ENCODE measurements at places on chromosomes 2 and 18.

DNA sequence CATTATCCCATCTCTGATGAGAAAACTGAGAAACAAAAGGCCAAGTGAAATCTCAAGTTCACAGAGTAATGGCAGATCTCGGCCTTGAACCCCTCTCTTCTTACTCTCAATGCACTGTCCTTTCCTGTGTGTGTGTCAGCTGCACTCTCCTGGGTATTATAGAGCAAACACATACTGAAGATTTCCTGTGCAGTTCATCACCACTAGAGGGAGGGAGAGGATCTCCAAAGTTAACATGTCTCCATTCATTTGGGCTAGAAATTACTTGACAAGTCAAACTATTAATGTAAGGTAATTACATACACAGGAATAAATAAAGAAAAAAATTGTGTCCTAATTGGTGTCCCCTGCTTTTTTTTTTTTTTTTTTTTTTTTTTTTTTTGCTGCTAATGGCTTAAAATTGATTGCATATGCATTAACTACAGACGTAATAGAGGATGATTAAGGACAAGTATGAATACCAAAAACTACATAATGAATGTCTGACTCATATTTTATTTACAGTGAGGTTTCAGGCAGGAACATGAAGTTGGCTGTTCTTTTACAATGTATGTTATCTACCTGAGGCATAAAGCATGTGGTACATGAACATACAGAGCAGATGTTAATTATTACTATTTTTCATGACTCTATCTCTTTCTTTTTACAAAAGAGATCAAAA is 269.2 kb downstream of the NYAP2 start:
- peak; percentile 82 for DNase-seq

GRCh38 chr2:196598846-196599245 is 40.7 kb upstream of the CCDC150 start:
- DNase-seq = no peak

GRCh38 chr2:1687254-1687653 is 57.1 kb downstream of the PXDN start:
- DNase-seq = peak; percentile 63

- no peak for DNase-seq
Observed at GRCh38 chr2:83730223-83730622, 728.9 kb downstream of the SUCLG1 start.

DNA sequence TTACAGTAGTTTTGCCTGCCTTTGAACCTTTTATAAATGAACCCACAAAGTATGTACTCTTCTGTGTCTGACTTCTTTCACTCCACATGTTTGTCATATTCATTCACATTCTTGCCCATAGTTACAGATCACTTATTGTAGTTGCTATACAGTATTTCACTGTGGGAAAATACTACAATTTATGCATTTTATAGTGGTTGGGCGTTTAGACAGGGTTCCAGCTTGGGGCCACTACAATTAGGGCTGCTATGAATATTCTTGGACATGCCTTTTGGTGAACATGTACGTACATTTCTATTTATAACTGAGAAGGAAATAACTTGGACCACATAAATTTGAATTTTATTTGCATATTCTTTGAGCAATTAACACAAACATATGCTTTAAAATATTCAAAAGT is 15.4 kb upstream of the PMAIP1 start:
- no peak for DNase-seq

DNA sequence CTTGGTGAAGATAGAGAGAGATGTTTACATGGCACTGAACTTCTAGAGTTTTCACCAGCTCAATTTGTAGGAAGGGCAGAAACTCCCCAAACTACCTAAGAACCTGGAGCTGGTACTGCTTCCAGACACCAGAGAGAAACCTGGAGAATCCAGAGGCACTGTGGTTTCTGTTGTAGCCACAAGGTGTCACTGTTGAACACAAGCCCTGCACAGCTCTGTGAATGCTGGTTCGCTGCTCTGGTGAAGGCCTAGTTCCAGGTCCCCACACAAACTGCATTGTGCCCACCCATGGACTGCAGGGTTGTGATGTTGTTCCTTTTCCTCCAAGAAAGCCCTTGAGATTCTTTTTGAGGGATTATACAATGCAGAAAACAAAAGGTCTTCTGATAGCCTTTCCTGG is 150.5 kb upstream of the HS6ST1 start:
- DNase-seq = peak; percentile 12

DNA sequence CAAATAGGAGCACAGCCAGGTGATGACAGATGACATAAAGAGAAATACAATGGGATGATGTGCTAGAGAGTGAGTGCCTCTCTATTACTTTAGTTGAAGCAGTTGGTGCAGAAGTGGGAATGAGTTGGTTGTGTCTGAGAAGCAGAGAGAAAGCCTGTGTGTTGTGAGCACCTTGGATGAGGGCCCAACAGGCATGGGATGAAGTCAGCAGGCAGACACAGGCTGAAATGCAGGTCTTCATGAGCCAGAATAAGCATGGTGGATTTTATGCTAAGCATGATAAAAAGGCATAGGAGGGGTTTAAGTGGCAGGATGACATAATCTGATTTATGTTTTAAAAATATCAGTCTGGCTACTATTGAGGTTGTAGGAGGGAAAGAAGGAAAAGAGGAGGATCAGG is 71.5 kb downstream of the KLHL14 start:
- DNase-seq = no peak

DNA sequence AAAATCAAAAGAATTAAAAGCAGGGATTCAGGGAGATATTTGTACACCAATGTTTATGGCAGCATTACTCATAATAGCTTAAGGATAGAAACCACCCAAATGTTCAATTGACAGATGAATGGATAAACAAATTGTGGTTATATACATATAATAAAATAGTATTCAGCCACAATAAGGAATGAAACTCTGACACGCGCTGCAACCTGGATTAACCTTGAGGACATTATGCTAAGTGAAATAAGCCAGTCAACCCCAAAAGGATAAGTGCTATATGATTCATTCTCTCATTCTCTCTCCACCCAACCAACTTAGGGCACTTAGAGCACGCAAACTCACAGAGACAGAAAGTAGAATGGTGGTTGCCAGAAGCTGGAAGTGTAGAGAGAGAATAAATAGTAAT is 216.8 kb upstream of the SLC14A2 start:
- DNase-seq = peak; percentile 62

GRCh38 chr2:11635141-11635540 is 34.9 kb downstream of the NTSR2 start:
- DNase-seq = no peak

GRCh38 chr2:2102866-2103653 is 228.0 kb downstream of the MYT1L start:
- no peak for DNase-seq

GRCh38 chr2:158337018-158337417 is 119.5 kb downstream of the CCDC148 start:
- DNase-seq = no peak

- DNase-seq = no peak
Observed at GRCh38 chr2:225693259-225693658, 293.7 kb downstream of the NYAP2 start.

DNA sequence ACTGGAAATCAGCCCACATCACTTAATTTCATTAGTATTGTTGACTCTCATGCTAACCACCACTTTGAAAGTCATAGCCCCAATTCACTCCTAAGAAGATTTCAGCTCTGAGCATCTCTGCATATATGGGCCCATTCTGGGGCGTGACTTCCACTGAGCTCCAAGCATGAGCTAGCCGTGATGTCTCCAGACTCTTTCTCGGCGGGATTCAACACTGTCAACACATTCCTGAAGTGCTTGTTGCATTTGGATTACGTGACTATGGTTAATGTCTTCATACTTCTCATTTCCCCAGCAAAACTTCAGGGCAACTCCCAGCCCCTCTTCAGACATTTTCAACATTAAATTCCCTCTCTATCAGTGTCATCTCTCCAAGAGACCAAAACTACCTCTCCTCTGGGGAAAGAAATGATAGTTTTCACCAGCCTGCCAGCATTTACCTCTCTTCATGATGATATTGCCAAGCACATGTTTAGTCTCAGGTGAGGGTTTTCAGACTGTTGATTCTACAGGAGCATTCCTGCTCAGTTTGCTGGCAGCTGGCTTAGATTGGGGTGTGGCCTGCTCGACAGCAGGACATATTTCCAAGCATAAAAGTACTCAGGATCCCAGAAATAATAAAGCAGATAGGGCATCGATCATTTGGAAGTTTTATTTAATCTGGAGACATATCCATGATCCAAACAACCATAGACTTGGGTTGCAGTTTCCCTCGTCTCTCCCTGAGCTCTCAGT is 81.7 kb downstream of the FEZ2 start:
- no peak for DNase-seq

DNA sequence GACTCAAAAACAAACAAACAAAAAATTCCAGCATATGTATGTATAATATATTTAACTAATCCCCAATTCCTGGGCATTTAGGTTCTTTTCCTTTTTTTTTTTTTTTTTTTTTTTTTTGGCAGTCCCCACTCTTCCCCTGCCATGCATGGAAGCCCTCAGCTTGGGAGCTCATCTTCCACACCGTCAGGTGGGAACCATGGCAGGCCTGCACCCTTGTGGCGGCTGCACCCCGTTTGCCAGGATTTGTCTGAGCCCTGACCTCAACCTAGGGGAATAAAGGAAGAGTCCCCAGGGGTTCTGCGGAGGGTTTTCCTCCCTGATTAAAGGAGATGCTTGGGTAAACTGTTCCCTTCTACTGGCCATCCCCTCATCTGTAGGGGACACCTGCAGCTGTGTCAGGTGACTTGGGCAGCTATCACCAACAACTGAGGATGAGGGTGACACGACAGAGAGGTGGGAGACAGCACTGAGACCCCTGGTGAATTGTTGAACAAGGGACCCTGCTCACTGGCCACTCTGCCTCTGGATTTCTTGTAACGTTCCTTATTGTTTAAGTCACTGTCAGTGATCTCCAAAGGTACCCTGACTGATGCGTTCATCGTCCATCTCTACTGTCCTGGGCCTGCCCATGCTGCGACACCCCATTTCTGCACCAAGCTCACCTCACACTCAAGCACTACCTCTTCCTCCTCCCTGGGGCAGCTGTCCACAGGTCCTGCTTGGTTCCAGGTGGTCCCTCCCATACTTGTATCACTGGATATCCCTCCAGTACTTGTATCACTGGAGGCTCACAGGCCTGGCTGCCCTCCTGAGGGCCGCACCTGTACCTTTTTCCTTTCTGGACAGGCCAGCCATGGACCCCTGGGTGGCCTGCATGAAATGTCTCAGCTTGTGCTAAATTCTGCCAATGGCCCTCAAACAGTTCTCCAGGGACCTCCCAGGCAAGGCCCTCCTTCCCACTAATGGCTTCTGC is 14.5 kb downstream of the TMEM185B start:
- no peak for DNase-seq

GRCh38 chr2:53568469-53568868 is 199.1 kb upstream of the CHAC2 start:
- DNase-seq = peak; percentile 10

DNA sequence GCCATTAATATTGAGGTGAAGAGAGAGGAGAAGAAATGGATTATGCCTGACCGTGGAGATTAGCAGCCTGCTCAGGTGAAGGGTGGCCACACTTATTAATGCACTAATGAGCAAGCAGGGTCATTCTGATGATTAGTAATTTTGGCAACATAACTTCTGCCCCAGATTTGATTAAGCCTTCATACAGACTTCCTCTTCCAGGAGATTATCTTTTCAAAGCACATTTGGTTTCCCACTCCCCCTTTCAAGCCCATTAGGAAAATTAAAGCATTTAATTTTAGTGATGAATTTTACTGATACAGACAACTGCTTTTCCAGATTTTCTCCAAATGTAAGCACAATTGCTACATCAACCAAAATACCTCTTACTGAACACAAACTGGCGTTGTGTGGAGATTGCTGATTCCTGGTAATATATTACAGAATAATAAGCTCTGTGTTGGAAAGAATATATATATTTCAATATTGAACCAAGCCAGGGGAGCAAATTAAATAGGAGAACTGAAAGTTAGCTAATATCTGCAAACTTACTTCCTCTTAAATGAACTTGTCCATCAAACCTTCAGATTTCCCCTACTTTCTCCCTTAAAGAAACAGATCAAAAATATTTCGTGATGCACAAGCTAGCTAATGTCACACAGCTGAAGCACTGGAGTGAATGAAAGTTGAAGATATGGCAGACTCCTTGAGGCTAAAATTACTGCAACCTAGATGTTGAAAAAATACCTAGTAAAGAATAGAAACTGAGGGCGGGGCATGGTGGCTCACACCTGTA is 140.8 kb downstream of the FAM210A start:
- DNase-seq = no peak

DNA sequence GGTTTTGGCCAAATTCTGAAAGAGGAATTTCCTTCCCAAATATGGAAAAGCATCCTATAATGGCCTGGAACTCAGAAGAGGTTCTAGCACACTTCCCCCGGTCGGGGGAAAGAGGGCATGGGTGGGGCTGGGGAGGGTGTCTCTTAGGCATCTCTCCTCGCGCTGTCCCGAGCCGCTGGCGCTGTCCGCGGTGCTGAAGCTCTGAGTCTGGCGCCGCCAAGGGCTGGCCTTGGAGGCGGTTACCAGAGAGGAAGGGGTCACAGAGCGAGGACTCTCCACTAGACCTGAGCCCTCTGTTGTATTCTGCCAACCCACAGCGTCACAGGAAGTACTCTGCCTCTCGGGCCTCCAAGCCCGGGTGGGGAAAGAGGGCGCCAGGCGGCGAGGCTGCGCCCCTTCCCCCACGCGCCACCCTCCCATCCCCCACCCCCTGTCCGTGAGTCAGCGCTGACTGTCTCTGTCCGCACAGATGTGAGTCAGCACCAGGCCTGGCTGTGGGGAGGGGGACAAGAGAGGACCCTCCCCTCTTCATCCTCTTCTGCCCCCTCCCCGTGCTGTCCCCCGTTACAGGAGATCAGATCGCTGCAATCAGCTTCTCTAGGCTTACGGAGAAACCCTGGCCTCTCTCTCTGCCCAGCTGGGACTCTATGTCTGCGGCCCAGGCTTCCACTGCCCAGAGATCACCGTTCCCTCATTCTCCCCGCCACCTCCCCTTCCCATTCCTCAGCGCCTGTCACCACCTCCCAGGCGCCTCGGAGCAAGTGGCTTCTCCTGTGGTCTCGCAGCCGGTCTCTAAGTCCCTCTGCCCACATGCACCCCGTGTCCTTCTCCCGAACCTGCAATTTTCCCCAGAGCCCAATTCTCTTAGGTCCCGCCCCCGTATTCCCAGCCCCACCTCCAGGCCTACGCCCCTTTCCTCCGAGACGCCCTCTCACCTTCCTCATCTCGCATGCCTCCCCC is 779 bp downstream of the PTPRN start:
- peak; percentile 91 for DNase-seq

GRCh38 chr2:19158211-19158610 is 200.2 kb downstream of the OSR1 start:
- DNase-seq = no peak

DNA sequence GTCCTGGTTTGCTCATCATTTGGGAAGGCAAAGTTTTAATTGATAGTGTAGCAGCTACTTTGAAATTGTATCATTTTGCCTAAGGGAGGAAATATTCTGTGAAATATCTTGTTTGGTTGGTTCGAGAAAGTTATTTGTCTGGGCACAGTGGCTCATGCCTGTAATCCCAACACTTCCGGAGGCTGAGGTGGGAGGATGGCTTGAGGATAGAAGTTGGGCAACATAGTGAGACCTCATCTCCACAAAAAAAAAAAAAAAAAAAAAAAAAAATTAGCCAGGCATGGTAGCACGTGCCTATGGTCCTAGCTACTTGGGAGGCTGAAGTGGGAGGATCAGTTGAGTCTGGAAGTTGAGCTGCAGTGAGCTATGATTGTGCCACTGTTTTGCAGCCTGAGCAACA is 3.1 kb upstream of the ADGRF3 start:
- no peak for DNase-seq

GRCh38 chr2:148048475-148049221 is 27.8 kb downstream of the MBD5 start:
- no peak for DNase-seq
